ENCODE measurements at places on chromosomes 3 and 15.

DNA sequence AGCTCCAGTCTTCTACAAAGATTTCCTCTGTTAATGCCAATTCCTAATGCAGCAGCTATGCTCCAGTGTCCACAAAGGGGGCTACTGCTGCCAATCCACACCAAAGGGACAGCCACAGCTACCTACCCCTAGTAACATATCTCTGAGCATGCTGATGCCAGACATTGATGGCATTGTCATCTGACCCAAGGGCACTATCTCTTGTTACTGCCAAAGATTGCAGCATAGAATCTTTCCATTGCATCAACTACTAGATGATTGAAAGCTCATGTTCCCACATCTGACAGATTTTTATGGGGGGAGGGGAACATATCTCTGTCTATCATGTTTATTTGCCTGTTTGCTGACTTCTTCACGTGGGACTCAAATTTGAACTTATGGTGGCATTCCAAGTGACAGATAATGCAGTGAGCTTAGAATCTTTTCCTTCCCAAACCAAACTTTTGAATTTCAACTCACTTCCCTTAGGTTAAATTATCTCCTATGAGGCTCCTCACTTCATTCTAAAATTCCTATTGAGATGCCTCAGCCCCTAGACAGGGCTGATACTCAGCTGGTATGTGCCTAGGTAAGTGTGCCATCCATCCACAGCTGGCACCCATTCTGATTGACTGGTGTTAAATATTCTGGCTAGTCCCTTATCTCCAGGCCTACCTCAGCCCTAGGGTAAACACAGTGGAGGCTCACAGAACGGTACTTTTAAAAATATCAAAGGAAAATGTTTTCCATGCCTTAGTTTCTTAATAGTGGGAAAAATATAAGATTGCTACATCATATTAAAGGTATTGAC is 100.3 kb downstream of the STRIT1 start:
- no peak for DNase-seq

DNA sequence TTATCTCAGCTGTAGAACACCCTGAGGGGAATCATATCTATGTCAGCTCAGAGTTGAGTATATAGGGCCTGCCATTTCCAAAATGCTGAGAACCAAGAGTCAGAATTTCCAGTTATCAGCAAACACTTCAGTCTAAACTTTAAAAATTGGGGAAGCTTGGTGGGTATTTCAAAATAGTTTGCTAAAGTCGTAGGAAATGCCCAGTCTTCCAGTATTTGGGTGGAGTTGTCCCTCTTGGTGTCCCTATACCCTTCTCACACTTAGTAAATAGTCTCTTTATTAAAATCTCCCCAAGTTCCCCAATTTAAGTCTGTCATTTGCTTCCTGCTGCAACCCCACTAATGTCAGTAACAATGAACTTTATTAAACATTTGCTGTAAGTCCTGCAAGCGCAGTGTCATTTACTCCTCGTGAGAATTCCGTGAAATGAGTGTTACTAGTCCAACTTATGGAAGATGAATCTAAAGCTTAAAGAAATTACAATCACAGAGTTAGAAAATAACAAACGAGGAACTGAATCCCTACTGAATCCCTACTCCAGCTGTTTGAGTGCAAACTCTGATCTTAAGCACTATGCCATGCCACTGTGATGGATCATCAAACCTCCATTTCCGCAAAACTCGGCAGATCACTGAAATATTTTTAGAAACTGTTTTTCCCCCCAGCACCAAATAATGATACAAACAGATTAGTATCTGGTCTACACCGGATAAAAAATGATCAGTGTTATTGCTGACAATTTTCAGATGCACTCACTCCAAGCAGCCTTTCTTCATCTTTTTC is 341.7 kb upstream of the PROK2 start:
- DNase-seq: no peak

GRCh38 chr3:23389686-23390085 is 186.6 kb downstream of the UBE2E2 start:
- DNase-seq: no peak

DNA sequence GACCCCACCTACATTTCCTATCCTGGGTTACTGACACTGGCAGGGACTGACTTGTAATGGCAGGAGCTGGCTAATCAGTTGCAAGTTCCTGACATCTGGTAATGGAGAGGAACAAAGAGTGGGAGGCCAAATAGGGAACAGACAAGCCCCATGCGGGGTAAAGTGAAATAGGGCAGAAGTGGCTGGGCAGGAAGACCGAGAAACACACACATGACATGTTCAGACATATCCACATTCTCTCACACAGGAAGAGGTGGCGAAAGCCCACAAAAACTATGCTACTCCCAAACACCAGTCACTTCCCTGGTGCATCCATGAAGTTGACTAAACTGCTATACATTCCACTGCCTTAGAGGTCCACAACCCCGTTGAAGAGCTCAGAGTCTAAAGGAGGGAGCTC is 394.1 kb upstream of the TBL1XR1 start:
- no peak for DNase-seq

DNA sequence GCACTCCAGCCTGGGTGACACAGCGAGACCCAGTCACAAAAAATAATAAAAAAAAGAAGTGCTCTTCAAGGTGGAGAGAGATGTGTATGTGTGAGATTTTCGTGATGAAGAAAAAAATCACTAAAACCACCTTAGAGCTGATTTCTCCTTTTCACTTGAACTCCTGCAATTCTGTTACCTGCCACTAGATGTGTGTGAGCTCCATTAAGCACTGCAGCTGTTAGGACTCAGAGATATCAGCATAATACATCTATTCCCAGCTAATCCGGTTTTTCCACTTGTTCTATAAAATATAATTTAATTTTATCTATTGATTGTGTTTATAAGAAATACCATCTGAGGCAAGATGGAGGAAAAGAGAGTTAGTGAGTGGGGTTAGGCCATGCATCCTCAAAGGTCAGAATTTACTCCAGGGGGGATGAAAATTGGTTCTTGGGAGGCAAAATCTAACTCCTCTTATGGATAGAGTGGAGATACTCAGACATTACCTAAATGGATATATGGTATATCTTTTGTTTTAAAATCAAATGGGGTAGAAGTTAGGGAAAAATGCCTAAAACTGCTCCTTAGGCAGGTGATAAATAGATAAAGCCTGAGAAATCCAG is 152.7 kb downstream of the IL20RB start:
- no peak for DNase-seq

DNA sequence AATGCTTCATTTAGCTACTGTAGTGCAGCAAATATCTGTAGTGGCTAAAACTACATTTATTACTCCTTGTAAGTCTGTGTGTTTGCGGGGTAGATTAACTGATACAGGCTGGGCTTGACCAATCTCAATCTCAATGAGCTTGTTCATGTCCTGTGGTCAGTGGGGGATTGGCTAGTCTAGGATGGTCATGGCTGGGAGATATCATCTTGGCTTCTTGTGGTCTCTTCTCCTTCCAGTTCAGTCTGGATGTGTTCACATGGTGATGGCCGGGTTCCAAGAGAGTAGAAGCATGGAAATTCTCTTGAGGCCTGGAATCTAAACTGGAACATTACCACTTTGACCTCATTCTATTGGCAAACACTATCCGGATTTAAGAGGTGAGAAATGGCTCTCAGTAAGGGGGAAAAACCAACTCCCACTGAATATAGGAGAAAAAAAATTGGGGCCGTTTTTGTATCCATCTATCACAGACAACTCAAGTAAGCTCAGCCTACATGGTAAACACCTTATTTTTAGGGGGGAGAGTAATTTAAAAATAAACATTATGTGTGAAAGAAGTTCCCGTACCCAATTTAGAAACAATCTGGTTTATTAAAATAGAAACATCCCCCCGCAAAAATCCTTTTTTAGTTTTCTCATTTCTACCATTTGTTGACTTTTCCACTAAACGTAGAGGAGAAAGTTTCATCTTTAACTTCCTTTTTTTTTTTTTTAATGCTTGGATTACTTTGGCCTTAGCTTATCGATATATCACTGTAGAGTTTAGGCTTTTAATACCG is 284.9 kb upstream of the TBC1D5 start:
- DNase-seq: no peak

DNA sequence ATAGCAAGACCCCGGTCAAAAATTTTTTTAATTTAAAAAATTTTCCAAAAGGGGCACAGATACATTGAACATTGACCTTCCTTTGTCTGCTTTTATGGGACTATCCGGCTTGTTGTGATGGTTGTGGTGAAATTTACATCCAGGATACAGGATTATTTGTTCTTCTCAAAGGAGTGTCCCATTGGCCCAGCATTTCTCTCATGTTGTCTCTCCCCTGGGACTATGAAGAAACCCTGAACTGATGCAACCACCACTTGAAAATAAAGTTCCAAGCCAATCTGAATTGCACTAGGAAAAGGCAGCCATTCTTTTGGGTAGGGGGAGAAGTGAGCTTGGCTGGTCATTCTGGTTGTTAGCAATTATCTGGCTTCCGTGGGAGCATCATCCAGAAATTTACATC is 58.4 kb downstream of the PPARG start:
- DNase-seq: no peak

GRCh38 chr15:40493089-40493840 is 22.5 kb downstream of the CHST14 start:
- DNase-seq: no peak

DNA sequence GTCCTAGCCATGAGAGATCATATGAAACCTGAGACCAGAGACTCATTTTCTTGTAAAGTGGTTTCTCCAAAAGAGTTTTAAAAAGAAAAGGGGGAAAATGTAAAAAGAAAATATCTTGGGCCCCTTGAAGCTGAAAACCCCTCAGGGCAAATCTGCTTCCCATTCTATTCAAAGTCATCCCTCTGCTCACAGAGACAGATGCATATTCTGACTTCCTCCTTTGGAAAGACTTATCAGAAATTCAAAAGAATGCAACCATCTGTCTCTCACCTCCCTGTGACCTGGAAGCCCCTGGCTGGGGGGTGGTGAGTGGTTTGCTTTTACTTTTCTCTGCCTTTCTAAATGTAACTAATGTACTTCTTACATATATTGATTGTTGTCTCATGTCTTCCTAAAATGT is 1154.8 kb downstream of the NSUN3 start:
- DNase-seq: no peak
